ENCODE measurements at places on chromosomes 7 and 10.

DNA sequence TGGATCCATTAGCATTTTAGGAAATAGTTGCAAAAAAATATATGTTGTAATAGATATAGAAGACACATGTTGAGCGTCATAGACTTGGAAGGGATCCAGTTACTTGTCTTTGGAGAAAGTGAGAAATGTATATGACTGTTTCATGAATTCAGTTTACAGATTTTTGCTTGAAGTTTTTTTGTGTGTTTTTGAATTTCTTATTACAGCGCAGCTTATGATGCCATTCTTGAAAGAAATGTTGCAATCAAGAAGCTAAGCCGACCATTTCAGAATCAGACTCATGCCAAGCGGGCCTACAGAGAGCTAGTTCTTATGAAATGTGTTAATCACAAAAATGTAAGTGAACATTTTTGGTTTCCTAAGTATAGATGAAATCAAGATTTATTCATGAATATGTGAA lies 98.2 kb downstream of the MAPK8 start:
- DNase-seq, result no peak

DNA sequence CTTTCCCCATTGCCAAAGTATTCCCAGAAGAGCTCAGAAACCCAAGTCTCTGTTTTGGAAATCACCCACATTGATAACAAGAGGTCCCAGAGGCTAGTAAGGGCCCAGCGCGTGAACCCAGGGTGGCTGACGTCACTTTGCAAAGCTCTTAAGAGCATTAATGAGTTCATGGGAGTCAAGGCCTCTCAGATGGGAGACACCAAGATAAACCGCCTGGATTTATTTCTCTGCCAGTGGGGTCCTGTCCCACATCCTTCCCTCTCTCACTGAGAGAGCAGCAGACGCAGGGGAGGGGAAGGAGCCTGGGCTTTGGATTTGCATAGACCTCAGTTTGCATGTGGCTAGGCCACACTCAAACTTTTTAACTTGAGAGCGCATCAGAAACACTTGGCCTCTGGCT lies 184.8 kb upstream of the PDE1C start:
- DNase-seq, result no peak

DNA sequence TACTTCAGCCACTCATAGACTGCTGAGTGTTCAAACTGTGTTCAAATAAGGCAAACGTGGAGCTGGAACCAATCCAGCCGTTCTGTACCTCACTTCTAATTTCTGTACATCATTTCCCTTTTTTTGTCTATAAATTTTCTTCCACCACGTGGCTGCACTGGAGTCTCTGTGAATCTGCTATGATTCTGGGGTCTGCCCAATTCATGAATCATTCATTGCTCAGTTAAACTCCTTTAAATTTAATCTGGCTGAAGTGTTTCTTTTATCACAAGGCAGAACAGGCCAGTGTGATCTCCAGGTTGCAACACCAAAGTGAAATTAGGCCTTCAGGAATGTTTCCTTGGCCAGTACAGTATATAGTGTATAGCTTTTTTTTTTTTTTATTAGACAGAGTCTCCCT lies 53.5 kb downstream of the DNAJC12 start:
- DNase-seq, result no peak

DNA sequence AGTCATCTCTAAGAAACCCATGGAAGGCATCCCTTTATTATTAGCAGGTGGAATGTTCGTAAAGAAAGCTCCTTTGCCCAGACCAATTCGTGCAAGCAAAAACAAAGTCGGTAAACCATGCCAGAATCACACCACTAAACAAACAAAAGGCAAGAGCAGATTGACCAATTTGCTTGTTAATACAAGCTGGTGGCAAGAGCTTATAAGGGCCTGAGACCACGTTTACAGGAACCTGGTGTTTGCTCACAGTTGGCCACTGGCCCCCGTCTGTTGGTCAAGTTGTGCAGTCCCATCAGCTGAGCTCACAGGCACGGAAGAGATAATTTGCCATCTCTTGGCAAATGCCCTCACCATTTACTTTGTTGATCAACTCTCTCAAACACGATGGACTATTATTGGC lies 342.2 kb upstream of the MKI67 start:
- no peak for DNase-seq

DNA sequence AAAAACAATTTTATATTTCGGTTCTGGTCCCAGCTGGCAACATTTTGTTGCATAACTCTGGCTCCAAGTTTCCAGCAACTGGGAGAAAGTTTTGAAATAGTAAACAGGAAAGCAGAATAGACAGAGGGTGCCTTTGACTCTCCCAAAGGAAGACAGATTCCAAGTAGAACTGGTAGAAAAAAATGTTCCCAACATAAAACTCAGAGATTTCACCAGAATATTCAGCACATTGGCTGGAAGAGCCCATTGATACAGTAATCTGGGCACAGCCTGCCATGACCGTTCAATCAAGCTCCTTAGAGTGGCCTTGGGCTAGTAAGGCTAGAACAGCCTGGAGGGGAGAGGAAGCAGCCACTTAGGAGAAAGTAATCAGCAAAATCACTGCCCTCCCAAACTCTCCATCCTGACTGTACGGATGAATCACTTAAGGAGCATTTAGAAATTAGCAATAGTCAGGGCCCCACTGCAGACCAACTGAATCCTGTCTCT lies 120.4 kb downstream of the CUBN start:
- DNase-seq, result no peak

GRCh38 chr7:4212376-4212775 lies 469.7 kb upstream of the FOXK1 start:
- DNase-seq, result no peak

DNA sequence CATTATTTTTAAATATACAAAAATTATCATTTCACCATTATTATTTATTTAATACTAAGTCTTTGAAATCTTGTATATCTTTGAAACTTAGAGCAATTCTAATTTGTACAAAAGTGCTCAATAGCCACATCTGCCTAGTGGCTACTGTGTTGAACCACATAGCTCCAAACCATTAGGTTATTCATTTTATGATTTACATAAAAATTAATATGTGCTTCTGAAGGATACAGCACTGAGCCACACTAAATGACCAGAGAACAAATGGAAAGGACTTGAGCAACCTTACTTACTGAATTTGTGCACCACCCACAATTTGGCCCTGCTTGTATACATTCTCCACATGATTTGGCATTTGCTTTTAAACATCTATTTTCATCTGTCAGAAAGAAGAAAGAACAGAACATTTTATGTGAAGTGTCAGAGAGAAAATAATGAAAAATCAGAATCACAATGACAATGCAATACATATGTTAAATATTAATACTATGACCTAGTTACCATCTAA lies 25.8 kb downstream of the ITGB1 start:
- no peak for DNase-seq

- DNase-seq, result no peak
Measured at GRCh38 chr10:944034-944831, 12.7 kb upstream of the LARP4B start.

DNA sequence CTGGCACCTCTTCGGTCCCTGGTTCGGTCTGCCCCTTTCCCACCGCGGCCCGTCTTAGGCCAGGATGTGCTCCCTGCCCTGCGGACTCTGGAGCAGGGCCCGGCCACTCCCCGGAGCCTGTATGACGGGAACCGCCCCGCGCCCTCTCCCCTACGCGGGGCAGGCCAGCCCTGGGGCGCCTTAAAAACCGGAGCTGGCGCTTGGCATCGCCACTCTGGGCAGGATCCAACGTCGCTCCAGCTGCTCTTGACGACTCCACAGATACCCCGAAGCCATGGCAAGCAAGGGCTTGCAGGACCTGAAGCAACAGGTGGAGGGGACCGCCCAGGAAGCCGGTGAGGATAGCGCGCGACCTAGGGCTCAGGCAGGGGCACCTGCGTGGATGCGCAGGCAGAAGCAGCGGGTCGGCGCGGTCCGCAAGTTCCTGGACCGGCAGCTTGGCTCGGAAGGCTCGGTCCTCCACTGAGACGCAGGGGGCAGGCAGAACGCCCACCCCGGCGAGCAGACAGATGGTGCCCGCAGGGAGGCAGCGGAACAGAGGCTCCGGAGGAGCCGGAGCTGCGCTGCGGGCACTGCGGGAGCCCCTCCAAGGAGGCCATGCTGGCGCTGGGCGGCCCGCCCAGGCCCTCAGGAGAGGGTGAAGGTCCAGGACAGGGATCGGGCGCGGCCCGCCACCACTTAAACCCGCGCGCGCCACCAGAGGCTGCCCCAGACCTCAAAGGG lies at the start of gene ADIRF:
TSS of gene ADIRF (plus strand) at position 212 of the 723 bp plus-strand sequence. CDS start at position 275, 63 bp downstream.
- no peak for DNase-seq

GRCh38 chr7:101171442-101171837 lies 6.1 kb upstream of the VGF start:
- no peak for DNase-seq

DNA sequence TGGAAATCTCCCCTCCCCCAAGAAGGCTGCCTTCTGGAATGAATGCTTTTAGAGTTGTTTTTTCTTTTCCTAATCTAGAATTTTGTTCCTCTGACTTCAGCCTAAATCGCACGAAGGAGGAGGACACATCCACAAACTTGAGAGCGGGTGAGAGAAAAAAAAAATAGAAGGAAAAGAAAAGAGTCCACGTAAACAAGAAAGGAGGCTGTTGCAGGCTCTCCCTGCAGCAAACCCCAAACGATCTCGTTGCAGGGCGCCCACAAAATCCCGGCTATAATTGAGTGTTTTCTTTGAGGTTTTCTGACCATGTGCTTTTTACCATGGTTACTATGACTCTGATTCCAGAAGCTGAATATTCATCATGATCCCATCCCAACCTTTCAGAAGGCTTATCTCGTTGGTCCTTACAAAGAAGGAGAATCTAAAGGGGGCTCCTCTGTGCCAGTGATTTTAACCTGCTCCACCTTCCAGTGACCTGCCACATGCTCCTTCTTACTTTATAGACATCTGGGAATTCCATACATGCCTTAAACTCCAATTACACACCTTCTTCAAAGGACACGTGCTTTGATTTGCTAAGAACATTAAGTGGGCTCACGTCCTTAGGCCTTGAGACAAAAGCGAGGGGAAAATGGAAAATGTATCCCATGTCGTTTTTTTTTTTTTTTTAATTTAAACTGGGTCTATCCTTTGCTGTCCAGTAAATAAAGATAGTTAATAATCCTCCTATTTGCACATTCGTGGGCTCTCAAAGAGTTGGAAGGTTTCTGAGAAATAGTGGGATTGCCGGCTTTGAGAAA lies 5.8 kb downstream of the TWIST1 start:
- no peak for DNase-seq

GRCh38 chr7:111029574-111030251 lies 61.2 kb upstream of the LRRN3 start:
- no peak for DNase-seq

Data from T-helper 9 cell (primary cell).